Suprapubic skin (tissue), 4 donors: ENCODE measurements at places on chromosomes 1 and 21. TPM values are rescaled to one million over a fixed set of nuclear protein-coding genes. Genes with fewer than 3 reads are reported as not detected.

Gene LCE1B
- total RNA-seq = 153 TPM

Gene GPR25
- total RNA-seq = not detected

GRCh38 chr1:91784191-91784590 is 101.8 kb downstream of the TGFBR3 start:
- H3K36me3 ChIP-seq = no peaks in the 10 kb centered on the region
- H3K4me1 ChIP-seq = peaks cover 54% of the 10 kb centered on the region
- no peak overlapping the region for H3K27ac ChIP-seq
- H3K4me3 ChIP-seq = no peak overlapping the region
- H3K27me3 ChIP-seq = no peaks in the 10 kb centered on the region

GRCh38 chr21:22965455-22966135 is 1967.4 kb downstream of the NCAM2 start:
- no peaks in the 10 kb centered on the region for H3K27me3 ChIP-seq
- H3K36me3 ChIP-seq = no peaks in the 10 kb centered on the region
- no peak overlapping the region for H3K27ac ChIP-seq
- no peak for DNase-seq
- H3K4me3 ChIP-seq = no peak overlapping the region
- no peaks in the 10 kb centered on the region for H3K4me1 ChIP-seq
